Activated naive CD4-positive, alpha-beta T cell (primary cell): ENCODE measurements at places on chromosomes 5 and 9.

- no peak for DNase-seq
Observed at GRCh38 chr5:176733406-176734262, 76.7 kb upstream of the UNC5A start.

DNA sequence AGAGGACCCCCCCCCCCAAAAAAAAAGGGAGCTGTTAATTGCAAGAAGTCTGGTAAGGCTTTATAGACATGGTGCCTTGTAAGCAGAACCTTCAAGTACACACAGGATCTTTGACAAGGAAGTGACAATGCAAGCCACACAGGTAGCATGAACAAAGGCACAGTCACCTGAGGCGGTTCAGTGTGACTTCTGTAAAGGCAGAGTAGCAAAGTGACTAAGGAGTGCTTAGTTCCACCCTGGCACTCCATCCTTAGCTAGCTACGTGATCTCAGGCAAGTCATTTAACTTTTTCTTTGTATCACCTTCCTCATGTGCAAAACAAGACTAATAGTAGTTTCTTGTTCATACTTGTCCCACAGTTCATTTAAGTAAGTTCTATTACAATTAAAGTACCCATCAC is 282.0 kb downstream of the PRELID2 start:
- DNase-seq, result no peak

DNA sequence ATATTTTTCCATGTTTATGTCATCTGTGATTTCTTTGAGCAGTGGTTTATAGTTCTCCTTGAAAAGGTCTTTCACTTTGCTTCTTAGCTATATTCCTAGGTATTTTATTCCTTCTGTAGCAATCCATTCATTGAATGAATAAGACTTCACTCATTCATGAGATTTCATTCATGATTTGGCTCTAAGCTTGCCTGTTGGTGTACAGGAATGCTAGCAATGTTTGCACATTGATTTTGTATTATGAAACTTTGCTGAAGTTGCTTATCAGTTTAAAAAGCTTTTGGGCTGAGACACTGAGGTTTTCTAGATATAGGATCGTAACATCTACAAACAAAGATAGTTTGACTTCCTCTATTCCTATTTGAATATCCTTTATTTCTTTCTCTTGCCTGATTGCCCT is 15.9 kb downstream of the RLN2 start:
- DNase-seq, result no peak

- DNase-seq, result peak; percentile 24
Observed at GRCh38 chr9:32551276-32552051, 663 bp upstream of the SMIM27 start.

DNA sequence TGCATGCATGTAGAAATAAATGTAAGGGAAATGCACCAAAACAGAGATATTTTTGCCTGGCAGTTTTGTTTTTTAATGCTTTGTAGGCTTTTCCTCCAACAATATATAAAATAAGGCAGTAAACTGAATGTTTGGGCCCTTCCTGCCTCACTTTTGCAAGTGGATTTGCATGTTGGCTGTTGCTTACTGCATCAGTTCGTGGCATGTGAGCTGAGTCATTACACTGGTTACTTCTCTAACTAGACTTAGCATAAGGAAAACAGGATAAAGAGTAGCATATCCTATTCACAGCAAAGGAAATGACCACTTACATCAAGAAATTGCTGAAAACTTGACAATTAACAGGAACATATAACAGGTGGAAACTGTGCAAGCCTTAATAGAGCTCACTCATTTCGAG is 113.4 kb downstream of the TLE1 start:
- DNase-seq, result no peak

DNA sequence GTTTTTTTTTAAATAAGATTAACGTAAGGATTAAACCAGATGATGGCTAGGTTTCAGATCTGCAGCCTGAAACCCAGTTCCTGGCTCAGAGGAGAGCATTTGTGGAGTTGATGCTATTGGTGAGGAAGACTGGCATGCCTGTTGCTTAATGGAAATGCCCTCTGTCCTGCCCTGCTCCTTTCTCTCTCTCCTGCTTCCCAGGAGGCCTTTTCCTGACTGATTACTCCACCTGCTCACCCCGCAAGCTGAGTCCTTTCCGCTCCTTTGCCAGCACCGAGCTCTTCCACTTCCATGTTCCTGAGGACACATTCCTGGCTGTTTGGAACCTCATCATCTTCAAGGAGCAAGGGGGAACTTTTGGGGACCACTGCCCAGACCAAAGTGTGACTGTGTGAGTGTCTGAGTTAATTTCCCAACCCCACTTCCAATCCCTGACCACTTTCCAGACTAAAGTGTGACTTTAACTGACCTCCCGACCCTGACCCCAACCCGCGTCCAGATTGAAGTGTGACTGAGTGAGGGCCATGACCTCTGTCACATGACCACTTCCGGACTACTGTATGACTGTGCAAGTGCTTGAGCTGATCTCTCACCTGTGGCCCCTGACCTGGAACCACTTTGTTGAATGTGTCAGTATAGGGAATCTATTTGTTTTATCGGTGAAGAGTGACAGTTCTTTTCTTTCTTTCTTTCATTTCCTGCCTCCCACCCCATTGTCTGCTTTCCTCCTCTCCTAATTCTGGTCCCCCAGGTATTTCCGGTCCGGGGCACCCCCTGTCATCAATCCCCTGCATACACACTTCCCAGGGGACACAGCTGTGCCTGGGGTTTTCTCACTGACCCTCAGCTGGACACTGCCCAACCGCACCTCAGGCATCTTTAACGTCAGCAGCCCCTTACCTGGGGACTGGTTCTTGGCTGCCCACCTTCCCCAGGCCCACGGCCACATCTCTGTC is 5.5 kb downstream of the TMEM8B start:
- no peak for DNase-seq

GRCh38 chr5:107319901-107320300 is 350.8 kb downstream of the EFNA5 start:
- no peak for DNase-seq

DNA sequence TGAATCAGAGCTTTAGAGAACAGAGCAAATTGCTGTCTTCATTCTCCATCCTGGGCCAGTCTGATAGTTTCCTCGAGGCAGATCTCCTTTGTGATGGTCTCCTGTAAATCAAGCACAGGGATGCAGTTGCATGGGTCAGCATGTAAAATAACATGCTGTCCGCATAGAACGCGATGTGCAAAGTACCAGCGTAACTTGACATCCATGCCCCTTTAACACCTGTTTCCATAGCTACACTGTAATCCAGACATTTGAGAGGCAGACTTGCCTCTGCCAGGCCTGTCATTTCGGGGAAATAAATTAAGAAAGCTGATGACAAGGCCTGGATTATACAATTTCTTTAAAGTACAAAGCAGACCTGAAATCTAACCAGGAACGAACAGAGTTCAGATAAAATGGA is 413.5 kb downstream of the TLE4 start:
- no peak for DNase-seq

DNA sequence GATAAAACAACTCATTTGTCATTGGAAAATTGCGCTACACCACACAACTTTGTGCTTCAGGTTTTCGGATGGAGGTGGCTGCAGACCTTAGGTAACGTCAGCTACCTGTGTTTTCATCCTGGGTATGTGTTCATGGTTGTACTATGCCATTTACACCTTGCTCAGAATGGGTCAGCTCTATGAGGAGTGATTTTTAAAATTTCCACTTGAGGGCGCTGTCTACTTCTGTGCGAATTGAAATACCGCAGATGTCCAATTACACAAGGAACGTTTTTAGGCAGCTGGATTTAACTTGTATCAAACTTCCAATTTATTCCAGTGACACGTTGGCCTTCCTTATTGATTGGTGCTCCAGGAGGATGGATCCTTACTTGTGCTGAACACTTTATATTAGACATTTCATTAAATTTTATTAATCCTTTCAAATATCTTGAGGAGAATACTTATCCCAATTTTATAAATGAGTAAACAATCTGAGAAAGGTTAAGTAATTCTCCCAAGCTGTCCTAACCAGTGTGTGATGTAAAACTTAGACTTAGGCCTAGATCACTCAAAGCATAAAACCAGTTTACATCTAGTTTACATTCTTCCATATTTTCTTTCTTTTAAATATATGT is 23.4 kb downstream of the DMRTA1 start:
- DNase-seq, result no peak

GRCh38 chr5:1468247-1468612 is 23.0 kb upstream of the SLC6A3 start:
- DNase-seq, result no peak

GRCh38 chr5:179605026-179605833 is 18.2 kb downstream of the HNRNPH1 start:
- no peak for DNase-seq

DNA sequence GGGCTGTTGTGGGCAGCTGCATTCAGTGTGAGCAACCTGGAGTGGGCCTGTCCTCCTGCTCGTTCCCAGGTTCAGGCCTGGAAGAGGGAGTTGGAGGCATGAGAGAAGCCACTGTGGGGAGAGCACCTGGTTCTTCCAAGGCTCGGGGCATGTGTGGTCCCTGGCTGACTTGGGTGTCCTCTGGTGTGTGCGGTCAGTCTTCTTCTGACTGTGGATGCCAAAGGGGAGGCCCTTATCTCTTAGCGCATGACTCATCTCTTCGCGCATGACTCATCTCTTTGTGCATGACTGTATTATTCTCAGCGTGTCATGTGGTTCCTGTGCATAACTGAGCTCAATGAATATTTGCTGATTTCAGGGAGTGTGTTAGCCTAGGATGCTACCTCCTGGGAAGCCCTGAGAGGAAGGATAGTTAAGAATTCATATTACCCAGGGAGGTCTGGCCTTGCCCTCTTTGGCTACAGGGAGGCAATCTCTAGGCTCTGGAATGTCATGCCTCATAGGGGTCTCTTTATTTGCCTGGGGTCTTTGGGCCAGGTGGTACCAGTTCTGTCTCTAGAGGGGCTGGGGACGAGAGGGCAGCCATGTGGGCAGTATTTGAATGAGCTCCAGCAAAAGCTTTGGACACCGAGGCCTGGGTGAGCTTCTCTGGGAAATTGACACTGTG is 188.7 kb downstream of the HSPA4 start:
- DNase-seq, result no peak

- no peak for DNase-seq
Observed at GRCh38 chr9:84750152-84750865, 80.8 kb downstream of the NTRK2 start.

GRCh38 chr9:91741522-91741921 is 208.5 kb downstream of the ROR2 start:
- no peak for DNase-seq

- DNase-seq, result no peak
Observed at GRCh38 chr5:170863646-170864045, 1.8 kb downstream of the RANBP17 start.

GRCh38 chr9:137988051-137988450 is 110.5 kb downstream of the CACNA1B start:
- no peak for DNase-seq

- DNase-seq, result no peak
Observed at GRCh38 chr5:66459728-66460127, 136.5 kb upstream of the MAST4 start.

DNA sequence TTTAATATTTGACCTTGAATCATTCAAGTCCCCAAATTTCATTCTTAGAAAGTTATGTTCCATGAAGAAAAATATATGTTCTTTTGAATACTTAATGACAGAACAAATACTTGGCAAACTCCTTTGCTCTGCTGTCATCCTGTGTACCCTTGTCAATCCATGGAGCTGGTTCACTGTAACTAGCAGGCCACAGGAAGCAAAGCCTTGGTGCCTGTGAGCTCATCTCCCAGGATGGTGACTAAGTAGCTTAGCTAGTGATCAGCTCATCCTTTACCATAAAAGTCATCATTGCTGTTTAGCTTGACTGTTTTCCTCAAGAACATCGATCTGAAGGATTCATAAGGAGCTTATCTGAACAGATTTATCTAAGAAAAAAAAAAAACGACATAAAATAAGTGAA is 65.4 kb downstream of the WDR41 start:
- DNase-seq, result no peak

GRCh38 chr5:167857321-167857720 is 434.1 kb upstream of the WWC1 start:
- DNase-seq, result no peak

DNA sequence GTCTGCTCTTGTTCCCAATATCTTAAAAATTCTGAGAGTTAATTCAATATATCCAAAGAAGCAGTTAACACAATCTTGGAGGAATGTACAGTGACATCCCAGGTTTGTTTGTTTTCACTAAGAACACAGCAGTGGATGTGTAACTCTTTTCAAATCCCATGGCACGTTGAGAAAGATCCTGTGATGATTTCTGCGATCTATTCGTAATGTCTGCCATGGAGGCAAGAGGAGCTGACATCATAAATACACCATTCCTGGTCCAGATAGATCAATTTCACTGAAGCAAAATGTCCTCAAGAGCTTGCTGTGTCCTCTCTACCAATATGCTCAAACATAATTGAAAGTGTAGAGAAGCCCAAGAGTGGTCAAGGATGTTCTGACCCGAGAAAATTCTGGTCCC is 252.8 kb upstream of the TRIM32 start:
- no peak for DNase-seq
